Stimulated activated CD8-positive, alpha-beta memory T cell treated with anti-CD3 and anti-CD28 coated beads, Interleukin-7, amount 100 ng/mL, for 1 hour (primary cell): ENCODE measurements at places on chromosomes 1 and 21.
A peak's percentile ranks its signal among the peaks of the same experiment; 100 is the strongest.

- DNase-seq = no peak
Observed at GRCh38 chr1:67651031-67651430, 34.0 kb upstream of the GADD45A start.

DNA sequence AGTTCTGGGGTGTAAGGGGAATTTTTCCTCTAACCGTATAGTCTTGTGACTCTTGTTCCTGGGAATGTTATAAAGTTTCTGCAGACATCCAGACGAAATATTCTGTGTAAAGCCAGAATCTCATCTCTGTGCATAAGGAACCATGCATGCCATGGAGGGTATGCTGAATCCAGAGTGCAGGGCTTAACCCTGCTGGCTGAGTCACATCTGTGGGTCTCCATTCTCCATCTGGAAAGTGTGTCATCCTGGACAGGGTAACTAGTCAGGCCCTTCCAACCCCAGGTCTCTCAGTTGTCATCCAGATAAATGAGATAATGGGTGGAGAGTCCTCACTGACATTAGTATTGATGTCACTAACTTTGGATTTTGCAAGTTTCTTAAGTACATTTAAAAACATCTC is 48.8 kb downstream of the ATP5PO start:
- no peak for DNase-seq

- DNase-seq = no peak
Observed at GRCh38 chr1:151618003-151618402, 6.2 kb downstream of the SNX27 start.

DNA sequence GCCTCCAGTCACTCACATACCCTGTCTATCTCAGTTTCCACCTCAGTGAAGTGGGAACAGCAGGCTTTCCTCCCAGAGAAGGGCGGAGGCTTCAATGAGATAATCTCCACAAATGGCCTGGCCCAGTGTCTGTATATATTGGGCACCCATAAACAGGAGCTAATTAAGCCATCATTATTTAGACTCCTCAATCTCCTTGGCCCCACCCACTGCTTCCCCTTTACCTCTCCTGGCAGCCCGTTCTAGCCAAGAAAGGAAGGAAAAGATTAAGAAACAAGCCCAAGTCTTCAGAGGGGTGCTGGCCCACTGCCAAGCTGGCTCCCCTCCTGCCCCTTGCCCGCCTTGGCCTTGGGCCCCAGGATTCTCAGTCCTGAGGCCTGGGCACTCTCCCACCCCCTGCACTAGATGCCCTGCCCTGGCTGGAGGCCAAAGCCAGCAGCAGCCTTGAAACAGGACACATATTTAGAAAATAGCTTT is 15.9 kb upstream of the EPB41 start:
- no peak for DNase-seq

- DNase-seq = no peak
Observed at GRCh38 chr1:201778279-201779065, 50.5 kb upstream of the IPO9 start.

- no peak for DNase-seq
Observed at GRCh38 chr1:158685085-158685484, 1.4 kb downstream of the SPTA1 start.

- no peak for DNase-seq
Observed at GRCh38 chr21:41897047-41897669, 18.0 kb upstream of the PRDM15 start.

GRCh38 chr1:214067397-214067796 is 79.6 kb downstream of the PROX1 start:
- DNase-seq = no peak

DNA sequence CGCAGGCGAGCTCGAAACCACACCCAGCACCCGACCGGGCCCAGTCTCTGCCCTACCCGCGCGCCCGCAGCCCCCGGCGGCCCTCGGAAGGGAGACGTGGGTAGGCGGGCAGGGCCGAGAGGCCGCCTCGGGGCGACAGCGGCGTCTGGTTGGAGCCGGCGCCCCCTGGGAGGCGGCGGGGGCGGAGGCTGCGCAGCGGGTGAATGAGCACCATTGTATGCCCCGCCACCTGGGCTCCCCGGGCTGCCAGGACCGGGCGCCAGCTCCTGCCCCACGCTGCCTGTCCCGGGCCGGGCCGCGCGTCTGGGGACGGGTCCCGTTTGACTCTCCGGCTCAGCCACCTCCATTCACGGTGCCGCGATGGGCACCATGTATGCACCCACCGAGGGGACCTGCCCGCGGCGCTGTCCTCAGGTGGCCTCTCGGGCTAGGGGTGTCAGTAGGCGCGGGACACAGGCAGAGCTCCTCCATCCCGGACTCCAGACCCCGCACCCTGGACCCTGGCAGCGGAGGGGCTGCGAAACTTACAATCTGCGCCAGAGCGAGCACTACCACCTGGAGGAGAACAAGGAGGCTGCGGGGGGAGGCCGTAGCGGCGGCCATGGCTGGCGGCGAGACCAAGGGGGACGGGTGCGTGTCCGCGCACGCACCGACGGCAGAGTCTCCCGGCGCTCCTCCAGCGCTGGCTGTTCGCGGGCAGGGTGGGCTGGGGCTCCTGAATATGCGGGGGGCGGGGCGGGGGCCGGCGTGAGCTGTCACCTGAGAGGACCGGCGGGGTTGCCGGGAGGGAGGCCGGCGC is at the start of gene COL9A2:
COL9A2 (minus strand) TSS at position 692 of the 799 bp plus-strand sequence; CDS start at position 603, 89 bp downstream.
- DNase-seq = peak; percentile 41

DNA sequence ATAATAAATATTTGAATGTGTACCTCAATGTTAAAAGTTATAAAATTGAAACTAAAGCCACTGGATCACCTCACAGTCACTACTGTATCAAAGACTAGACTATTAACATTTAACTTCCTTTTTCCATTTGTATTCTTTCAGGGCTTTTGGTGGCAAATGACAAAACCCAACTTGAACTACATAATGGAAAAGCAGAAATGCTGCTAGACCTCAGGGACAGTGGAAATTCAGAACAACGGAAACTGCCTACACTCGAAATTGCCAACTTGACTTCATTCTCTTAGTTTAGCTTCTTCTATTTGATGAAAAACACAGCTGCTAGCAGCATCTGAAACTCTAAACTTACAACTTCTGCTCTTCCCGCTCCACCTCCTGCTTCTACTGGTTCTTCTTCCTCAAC is 34.9 kb upstream of the NTNG1 start:
- no peak for DNase-seq

DNA sequence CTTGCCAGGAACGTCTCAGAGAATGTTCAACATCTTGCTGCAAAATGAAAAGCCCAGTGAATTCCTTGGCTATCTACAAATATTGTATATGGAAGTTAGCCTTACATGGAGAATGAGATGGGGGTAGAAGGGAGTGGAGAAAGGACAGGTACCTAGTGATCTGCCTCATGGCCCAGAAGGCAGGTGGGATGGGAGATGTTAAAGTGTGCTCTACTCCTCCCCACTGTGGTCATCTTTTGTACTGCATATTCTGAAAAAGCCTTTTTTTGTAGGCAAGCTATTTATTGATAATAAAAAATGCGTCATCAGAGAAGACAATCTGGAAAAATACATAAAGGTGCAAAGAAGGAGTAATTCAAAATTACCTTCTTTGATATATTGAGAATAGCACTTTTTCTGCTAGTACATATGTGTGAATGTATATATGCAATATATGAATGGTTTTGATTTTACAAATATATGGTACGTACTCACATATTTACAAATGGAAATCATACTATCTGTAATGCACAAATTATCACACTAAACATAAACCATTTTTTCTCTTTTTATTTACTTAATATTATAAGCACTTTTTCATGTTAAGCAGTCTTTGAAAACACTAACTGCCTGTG is 19.1 kb upstream of the SLC5A9 start:
- DNase-seq = no peak
